ENCODE measurements at places on chromosomes 1 and 21.

DNA sequence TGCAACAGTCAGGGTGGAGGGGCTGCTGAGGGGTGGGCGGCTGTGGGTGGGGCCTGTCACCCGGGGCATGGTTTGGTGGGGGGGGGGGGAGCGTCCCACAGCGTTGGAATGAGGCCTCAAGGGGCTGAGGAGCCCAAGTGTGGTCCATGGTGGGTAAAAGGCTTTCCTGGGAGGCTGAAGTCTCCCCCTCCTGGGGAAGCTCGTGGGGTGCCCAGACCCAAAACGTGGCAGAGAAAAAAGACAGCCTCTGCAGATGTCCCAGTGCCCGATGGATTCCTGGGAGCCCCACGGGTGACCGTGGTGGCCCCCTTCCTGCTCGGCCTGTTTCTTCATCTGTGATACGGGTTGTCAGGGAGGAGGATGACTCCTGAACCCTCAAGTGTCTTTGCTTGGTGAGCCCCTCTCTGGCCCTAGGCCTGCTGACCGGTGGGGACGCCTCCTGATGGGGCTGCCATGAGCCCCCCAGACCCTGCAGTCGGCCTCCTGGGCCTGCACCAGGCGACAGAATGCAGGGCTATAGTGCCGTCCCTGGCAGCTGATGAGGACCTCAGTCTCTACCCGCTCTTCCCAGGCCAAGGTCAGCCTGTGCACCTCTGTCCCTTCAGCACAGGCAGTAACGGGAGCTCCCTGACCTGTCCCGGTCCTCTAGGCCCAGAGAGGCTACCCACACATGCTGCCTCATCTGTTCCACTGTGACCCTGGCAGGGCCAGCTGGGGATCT is 1.1 kb downstream of the OBSCN start:
- DNase-seq, result no peak

DNA sequence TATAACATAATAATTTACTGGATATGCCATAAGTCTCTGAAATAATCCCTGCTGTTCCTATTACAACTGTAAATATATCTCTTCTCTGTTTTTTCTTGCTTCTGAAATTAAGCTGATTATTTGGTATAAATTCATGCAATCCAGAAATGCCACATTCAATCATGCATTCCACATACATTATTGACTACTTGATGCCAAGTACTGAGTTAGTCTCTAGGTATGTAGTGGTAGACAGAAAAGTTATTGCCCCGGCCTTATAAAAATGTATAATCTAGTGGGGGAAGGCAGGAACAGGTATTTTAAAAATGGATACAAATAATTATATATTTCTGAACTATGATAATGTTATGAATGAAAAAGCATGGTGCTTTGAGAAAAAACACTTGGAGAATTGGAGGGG is 338.6 kb upstream of the SNX7 start:
- no peak for DNase-seq

GRCh38 chr1:173660306-173660705 is 9.3 kb downstream of the ANKRD45 start:
- DNase-seq, result no peak

DNA sequence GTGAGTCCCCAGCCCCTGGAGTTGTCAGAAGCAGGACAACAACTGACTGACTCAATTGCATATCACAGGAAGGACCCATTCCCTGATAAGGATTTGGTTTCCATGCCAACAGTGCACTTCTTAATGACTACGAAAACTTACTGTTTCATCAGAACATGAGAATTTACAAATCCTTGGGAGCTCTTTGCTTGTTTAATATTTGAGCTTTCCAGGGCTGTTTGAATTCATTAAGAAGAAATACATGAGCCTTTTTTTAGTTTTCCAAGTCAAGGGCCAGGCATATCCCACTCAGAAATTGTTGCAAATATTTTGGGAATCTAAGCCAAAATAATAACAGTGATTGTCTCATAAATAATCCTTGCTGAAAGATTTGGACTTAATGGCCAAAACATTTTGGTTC is 27.2 kb upstream of the COL24A1 start:
- no peak for DNase-seq

DNA sequence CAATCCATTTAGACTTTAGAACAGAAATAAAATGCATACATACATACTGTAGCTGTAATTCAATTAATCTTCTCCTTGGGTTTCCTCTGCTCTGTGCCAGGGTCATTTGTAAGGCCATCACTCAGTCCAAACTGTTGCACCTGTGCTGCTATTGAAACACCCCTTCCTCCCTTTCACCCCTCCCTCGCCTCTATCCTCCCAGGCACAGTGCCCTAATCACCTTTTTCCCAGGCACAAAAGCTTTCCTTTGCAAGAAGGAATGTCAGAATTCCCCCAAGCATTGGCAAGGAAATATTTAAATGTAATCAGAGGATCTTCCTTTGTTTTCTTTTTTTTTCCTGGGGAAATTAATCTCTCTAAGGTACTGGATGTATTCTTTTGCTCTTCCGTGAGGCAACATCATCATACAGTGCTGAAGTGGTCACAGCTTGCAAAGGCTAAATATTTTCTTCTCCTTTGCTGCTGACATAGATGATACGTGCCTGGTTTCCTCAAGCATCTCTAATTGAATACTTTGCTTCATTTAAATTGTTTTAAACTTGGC is 339.3 kb upstream of the NR5A2 start:
- no peak for DNase-seq

- DNase-seq, result no peak
These were observed 65.8 kb upstream of the BCL9 start for GRCh38 chr1:147475488-147475887.

DNA sequence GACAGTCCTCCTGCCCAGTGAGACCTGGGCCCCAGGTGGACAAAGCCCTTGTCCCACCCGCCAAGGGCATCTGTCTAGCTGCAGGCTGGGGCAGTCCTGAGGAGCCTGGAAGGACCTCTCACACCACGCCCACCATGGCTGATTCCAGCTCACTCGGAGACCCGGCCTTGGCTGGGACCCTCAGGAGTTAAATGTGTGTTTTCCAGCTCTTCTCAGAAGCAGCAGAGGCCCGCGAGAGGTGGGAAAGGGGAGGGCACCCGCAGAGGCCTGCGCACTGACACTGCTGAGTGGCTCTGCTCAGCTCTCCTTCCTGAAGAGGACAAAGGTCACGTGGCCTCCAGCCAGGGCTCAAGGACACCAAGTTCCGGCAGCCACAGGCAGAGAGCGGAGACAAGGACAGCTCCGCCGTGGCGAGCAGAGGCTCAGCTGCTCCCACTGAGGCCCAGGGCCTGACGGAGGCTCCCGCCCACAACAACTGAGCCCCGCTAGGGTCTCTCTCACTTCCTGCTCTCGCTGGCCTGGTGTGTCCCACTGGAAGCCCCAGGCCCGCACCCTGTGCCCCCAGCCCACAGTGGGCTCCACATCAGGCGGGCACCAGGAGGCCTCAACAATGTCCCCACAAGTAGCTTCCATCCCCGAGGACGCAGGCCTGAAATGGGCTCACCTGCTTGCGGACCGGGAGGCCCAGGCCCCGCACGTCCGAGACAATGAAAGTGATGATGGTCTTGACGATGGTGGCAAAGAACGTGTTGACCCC is 16.9 kb downstream of the SLC19A1 start:
- DNase-seq, result no peak

GRCh38 chr1:156816561-156817328 is at the start of gene SH2D2A:
SH2D2A (minus strand) TSS chr1:156816848; CDS start chr1:156816708, 140 bp downstream.
- peak; percentile 82 for DNase-seq

Data from germinal center (tissue), 1 donor.